HCT116 (cell line): ENCODE measurements at places on chromosomes 7 and 10. TPM values are rescaled to one million over a fixed set of nuclear protein-coding genes. Genes with fewer than 3 reads are reported as not detected.

Gene ITIH5
- total RNA-seq = not detected

Gene MMP21
- not detected for total RNA-seq

Gene LRRD1
- total RNA-seq = not detected

Gene GNAT3
- total RNA-seq = not detected

Gene CALHM1
- not detected for total RNA-seq

Gene SKIDA1
- 0.34 TPM for total RNA-seq

Gene TRUB1
- total RNA-seq = 44.1 TPM

Gene PPIF
- 85.0 TPM for total RNA-seq

DNA sequence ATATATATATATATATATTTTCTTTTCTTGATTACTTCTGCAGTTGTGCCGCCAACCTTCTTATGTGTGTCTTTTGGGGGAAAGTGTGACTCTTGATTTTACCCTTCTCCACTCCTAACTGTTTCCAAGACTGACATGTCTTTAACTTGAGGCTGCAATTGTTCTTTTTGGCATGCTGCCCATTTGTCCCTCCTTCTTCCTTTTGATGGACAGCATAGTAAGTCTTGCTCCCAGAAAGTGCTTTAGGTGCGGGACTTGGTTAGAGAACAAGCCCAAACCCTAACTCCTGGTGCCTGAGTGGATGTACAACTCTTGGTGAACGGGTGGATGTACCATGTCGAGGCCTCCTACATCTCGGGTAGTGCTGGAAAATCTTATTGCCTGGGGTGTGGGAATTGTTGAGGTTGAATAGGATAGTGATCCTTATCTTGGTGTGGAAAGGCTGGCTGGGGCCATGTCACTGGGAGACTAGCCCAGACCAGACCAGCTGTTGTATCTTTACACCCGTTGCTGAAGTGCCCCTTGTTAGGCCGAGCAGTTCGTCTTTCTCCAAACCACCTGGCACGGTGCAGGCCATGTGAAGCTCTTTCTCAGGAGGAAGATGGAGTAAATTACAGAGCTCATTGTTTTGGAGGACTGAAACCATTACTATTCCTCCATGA is 16.3 kb downstream of the TCF7L2 start:
- DNase-seq = no peak
- H3K36me3 ChIP-seq = peaks cover 79% of the 10 kb centered on the region
- H3K4me1 ChIP-seq = peaks cover 49% of the 10 kb centered on the region

GRCh38 chr10:60732198-60732806 is 46.0 kb upstream of the CDK1 start:
- H3K27ac ChIP-seq = no peak overlapping the region
- no peak for DNase-seq
- peaks cover 20% of the 10 kb centered on the region for H3K4me1 ChIP-seq

GRCh38 chr10:102222797-102223196 is 3.3 kb upstream of the ELOVL3 start:
- DNase-seq = no peak
- peaks cover 14% of the 10 kb centered on the region for H3K4me1 ChIP-seq
- no peaks in the 10 kb centered on the region for H3K27me3 ChIP-seq

- no peak overlapping the region for H3K27ac ChIP-seq
- no peaks in the 10 kb centered on the region for H3K36me3 ChIP-seq
- H3K4me3 ChIP-seq = no peak overlapping the region
- H3K27me3 ChIP-seq = peaks cover 38% of the 10 kb centered on the region; the same call in 1 of the 2 replicates
- no peaks in the 10 kb centered on the region for H3K4me1 ChIP-seq
- DNase-seq = no peak
Observed at GRCh38 chr7:131972251-131972650, 415.8 kb upstream of the PODXL start.

GRCh38 chr7:100655908-100656674 is at the start of gene ACTL6B:
TSS of gene ACTL6B (minus strand) at chr7:100656448. CDS start at chr7:100656354, 94 bp downstream.
- H3K36me3 ChIP-seq = no peaks in the 10 kb centered on the region
- no peak within 1 kb of the TSS for H3K27ac ChIP-seq
- no peaks in the 10 kb centered on the region for H3K4me1 ChIP-seq
- no peak for DNase-seq
- no peaks in the 10 kb centered on the region for H3K27me3 ChIP-seq

DNA sequence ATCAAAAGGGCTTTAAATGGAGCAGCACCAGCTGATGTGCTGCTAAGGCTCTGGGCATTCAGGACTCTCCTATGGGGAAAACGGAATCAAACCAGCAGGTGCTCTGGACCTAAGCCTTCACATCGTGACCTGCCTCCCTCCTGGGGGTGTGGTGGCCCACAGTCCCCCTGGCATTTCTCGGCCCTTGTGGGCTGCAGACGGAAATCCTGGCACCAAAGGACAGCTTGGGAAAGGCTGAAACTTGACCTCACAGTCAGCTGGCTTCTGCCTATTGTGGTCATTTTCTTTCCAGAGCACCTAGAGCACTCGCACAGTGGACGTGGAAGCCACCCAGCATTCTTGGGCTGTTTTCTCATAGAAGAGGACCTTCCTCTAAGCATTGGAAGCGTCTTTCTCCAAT is 74.8 kb downstream of the TPST1 start:
- H3K4me1 ChIP-seq = peaks cover 30% of the 10 kb centered on the region
- DNase-seq = no peak

- no peak overlapping the region for H3K27ac ChIP-seq
- no peak overlapping the region for H3K4me3 ChIP-seq
- no peaks in the 10 kb centered on the region for H3K36me3 ChIP-seq
Observed at GRCh38 chr7:29780346-29780745, 26.0 kb upstream of the WIPF3 start.

DNA sequence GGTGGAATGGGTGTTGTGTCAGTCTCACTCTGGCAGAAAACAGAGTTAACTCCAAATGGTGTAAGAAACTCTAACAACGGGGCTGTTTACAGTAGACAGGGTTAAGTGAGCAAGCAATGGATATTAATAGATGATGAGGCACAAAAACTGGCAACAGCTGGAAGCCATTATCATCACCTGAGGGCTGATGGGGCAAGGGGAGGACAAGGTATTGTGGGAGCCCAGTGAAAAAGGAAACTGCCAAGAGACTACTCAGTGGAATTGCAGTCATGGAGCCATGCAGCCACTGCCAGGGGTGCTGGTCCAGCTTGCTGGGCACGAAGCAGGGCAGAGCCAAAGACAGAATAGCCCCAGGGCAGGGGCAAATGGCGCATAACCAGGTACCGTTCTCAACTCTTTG is 260.7 kb downstream of the BICC1 start:
- no peaks in the 10 kb centered on the region for H3K36me3 ChIP-seq
- DNase-seq = no peak
- H3K27ac ChIP-seq = no peak overlapping the region
- no peaks in the 10 kb centered on the region for H3K4me1 ChIP-seq
- no peaks in the 10 kb centered on the region for H3K27me3 ChIP-seq

- H3K27me3 ChIP-seq = no peaks in the 10 kb centered on the region
- H3K4me1 ChIP-seq = no peaks in the 10 kb centered on the region
- no peak for DNase-seq
- H3K4me3 ChIP-seq = no peak overlapping the region
Observed at GRCh38 chr10:60937022-60937421, 7.0 kb downstream of the RHOBTB1 start.

DNA sequence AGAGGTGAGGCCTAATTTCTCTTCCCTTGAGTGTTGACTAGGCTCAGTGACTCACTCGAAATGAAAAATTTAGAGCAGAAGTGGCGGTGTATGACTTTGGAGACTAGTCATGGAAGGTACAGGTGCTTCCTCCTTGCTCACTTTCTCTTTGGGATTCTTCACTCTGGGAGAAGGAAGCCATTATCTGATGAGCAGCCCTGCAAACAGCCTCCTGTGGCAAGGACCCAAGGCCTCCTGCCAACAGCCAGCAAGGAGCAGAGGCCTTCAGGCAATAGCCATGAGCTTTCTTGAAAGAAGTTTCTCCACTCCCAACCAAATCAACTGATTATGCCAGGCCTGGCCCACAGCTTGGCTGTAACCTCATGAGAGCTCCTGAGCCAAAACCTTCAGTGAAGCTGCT is 369.6 kb upstream of the VWC2 start:
- no peaks in the 10 kb centered on the region for H3K36me3 ChIP-seq
- no peak overlapping the region for H3K4me3 ChIP-seq
- no peaks in the 10 kb centered on the region for H3K4me1 ChIP-seq
- no peak overlapping the region for H3K27ac ChIP-seq

DNA sequence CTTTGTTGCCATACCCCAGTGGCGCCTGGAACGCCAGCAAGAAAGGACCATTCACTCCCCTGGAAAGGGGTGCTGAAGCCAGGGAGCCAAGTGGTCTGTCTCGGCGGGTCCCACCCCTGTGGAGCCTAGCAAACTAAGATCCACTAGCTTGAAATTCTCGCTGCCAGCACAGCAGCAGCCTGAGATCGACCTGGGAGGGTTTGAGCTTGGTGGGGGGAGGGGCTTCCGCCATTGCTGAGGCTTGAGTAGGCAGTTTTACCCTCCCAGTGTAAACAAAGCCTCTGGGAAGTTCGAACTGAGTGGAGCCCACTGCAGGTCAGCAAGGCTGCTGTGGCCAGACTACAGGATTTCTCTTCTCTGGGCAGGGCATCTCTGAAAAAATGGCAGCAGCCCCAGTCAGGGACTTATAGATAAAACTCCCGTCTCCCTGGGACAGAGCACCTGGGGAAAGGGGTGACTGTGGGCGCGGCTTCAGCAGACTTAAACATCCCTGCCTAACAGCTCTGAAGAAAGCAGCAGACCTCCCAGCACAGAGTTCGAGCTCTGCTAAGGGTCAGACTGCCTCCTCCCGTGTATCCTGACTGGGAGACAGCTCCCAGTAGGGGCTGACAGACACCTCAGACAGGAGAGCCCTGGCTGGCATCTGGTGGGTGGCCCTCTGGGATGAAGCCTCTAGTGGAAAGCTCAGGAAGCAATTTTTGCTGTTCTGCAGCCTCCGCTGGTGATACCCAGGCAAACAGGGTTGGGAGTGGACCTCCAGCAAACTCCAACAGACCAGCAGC is 281.1 kb upstream of the SP4 start:
- no peak overlapping the region for H3K27ac ChIP-seq
- no peak overlapping the region for H3K4me3 ChIP-seq
- no peak for DNase-seq
- H3K27me3 ChIP-seq = no peaks in the 10 kb centered on the region
- H3K4me1 ChIP-seq = no peaks in the 10 kb centered on the region

GRCh38 chr7:155724327-155725005 is 80.0 kb downstream of the RBM33 start:
- no peak overlapping the region for H3K4me3 ChIP-seq
- H3K27ac ChIP-seq = no peak overlapping the region
- no peak for DNase-seq
- no peaks in the 10 kb centered on the region for H3K36me3 ChIP-seq

DNA sequence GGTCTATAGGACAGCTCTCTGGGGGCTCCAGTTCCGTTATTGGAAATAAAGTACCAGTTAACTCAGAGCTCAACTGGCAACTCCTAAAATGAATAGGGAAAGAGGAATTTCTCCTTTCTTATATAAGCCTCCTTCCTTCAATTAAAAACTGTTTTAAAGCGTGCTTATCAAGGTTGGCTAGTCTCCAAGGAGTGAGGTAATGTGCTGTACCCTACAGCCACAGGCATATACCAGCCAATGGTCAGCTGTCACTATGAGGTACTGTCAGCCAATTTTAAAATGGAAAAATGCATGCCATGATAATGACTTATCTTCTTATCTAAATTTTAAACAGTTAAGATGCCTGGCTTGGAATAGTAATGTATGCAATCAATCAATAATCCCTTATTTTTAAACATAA is 76.2 kb downstream of the PLCE1 start:
- H3K27me3 ChIP-seq = no peaks in the 10 kb centered on the region
- H3K27ac ChIP-seq = no peak overlapping the region
- no peaks in the 10 kb centered on the region for H3K36me3 ChIP-seq
- no peaks in the 10 kb centered on the region for H3K4me1 ChIP-seq
- no peak overlapping the region for H3K4me3 ChIP-seq

GRCh38 chr10:63261496-63261895 is 128.4 kb downstream of the NRBF2 start:
- peaks cover 23% of the 10 kb centered on the region for H3K4me1 ChIP-seq
- no peaks in the 10 kb centered on the region for H3K27me3 ChIP-seq
- no peaks in the 10 kb centered on the region; the same call in 1 of the 2 replicates for H3K36me3 ChIP-seq
- no peak for DNase-seq
- H3K4me3 ChIP-seq = no peak overlapping the region
- H3K27ac ChIP-seq = no peak overlapping the region

- no peaks in the 10 kb centered on the region for H3K36me3 ChIP-seq
- no peaks in the 10 kb centered on the region for H3K4me1 ChIP-seq
- no peak overlapping the region for H3K27ac ChIP-seq
- H3K27me3 ChIP-seq = no peaks in the 10 kb centered on the region
Observed at GRCh38 chr7:120462991-120463390, 190.0 kb downstream of the KCND2 start.

GRCh38 chr7:86966916-86967315 is 92.5 kb downstream of the ELAPOR2 start:
- H3K36me3 ChIP-seq = no peaks in the 10 kb centered on the region
- no peak overlapping the region for H3K27ac ChIP-seq
- no peak overlapping the region for H3K4me3 ChIP-seq
- no peaks in the 10 kb centered on the region for H3K27me3 ChIP-seq
- H3K4me1 ChIP-seq = no peaks in the 10 kb centered on the region

DNA sequence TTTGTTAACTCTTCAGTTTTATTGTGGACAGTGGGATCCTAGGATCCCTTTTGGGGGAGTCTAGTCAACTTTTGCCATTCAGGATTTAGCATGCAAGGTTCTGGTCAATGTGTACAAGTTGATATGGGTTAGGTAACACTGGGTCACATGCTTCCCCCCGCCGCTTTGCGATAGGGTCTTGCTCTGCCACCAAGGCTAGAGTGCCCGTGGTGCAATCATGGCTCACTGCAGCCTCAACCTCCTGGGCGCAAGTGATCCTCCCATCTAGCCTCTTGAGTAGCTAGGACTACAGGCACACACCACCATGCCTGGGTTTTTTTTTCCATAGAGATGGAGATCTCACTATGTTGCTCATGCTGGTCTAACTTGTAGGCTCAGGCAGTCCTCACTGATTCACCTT is 3.2 kb upstream of the CSGALNACT2 start:
- peaks cover 16% of the 10 kb centered on the region for H3K4me1 ChIP-seq
- H3K27me3 ChIP-seq = no peaks in the 10 kb centered on the region
- DNase-seq = no peak
- H3K27ac ChIP-seq = no peak overlapping the region
- no peak overlapping the region for H3K4me3 ChIP-seq
- no peaks in the 10 kb centered on the region for H3K36me3 ChIP-seq

GRCh38 chr10:90846746-90847145 is 11.1 kb downstream of the HTR7 start:
- peak overlapping the region; percentile 46; the same call in 1 of the 2 replicates for H3K4me3 ChIP-seq
- H3K27ac ChIP-seq = peak overlapping the region; percentile 80
- H3K4me1 ChIP-seq = peaks cover 29% of the 10 kb centered on the region
- no peaks in the 10 kb centered on the region for H3K36me3 ChIP-seq
- H3K27me3 ChIP-seq = no peaks in the 10 kb centered on the region
